ENCODE measurements at places on chromosomes 13 and 19. TPM values are rescaled to one million over a fixed set of nuclear protein-coding genes. Genes with fewer than 3 reads are reported as not detected.

DNA sequence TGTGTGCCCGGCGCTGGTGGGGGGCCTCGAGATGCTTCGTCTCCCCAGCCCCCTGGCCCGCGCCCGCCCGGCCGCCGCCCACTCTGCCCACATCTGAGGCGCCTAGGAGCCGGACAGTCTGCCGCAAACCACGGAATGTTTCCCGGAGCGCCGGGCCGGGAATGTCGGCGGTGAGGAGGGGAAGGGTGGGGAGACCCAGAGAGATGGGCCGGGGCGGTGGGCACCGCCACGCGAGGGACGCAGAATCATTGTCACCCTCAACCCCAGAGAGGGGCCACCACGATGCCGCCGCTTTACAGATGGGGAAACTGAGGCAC is 46.1 kb upstream of the NFIC start:
- no peak for DNase-seq

GRCh38 chr13:25167382-25168174 is 4.5 kb downstream of the AMER2 start:
- DNase-seq, result no peak

GRCh38 chr19:35940078-35940775 is 4.1 kb downstream of the LRFN3 start:
- no peak for DNase-seq

DNA sequence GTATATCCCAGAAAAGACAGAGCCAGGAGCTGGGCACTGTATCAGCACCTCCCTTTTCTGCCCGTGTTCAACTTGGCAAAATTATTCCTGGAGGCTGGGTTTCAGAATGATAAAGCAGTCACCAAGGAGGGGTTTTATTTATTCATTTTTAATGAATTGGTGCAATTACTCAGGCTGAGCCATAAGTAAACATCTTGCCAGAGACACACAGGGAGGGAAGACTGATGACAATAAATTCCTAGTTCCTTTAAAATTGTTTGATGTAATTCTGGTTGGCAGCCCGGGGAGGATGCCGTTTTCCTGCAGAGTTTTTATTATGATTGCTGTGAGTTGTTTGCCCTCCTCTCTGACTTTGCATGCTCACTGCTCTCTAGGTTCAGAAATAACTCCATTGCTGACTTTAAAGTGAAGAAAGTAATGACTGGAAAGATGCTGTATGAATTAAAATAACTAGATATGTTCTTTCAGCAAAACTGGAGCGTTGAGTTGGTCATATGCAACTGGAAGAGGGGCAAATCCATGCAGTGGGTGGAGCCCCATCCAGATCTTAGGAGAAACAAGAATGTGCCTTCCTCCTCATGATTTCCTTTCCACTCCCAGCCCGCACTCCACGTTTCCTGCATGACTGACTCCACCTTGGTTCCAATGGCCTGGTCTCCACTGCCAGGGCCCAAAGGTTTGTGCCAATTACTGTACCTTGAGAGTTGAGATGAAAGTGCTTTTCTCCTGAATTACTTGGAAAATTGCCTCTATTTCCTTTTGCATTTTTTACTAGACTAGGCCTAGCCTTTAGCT is 182.1 kb downstream of the RFC3 start:
- no peak for DNase-seq

DNA sequence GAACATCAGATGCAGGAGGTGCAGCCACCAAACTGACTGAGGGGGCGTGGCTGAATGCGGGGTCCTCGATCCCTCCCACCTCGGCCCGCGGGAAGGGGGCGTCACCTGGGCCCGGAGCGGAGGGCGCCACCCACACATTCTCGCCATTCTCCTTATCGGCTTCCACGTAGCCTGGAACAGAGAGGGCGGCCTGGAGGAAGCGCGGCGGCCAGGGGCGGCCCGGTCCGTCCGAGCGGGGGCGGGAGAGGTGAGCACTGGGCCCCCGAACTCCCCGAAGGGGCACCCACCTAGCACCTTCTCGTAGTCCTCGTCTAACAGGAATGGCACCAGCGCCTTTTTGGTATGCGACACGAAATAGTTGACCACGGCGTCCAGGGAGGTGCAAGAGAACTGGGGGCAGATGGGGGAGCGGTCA is 11.8 kb downstream of the STAP2 start:
- DNase-seq, result no peak

DNA sequence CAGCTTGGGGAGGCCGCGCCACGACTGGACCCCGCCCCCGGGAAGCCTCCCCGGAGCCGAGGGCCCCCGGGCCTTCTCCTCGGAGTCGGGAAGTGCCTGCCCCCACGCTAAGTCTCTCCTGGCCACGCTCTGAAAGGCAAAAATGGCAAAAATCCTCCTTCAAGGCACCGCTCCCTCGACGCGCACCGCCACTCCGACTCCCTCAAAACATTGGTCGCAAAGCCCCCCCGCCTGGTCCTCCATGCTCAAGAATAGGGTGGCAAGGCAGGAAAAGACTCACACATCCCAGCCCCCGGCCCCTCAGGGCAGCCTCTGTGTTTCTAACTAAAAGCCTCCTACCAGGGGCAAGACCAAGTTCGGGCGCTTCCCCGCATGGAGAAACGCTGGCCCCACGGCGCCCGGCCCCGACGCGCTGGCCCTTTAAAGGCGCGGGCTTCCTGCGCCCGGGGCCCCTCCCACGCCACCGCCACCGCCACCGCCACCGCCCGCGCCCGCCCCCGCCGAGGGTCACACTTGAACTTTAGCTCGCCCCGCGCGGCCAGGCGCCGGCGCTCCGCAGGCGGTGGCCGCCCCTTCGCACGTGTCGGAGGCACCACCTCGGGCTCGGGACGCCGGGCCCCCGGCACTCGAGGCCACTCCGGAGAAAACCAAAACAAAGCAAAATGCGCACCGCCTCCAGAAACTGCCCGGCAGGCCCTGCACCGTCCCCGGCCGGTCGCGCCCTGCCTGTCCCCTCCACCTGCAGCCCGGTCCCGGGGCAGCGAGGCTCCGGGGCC is 1.9 kb downstream of the FOXO1 start:
- DNase-seq, result peak; percentile 72

GRCh38 chr19:17483605-17484002 is 13.3 kb downstream of the SLC27A1 start:
- no peak for DNase-seq

DNA sequence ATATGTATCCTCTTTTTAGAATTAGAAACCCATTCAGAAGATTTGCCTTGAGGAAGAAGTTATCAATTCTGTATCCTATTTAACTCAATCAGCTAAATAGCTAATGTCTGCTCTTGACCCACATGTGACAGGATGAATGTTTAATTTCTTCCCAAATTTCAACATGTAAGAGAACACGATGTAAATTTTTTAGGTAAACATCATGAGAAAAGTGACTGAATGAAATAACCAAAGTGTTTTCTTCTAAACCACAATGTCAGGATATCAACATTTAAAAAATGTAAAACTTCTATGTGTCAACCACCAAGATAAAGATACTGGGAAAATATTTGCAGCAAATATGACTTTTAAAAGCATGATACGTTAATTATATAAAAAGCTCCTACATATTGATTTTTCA is 302.4 kb downstream of the DCT start:
- DNase-seq, result no peak

The EPSTI1 gene
- total RNA-seq, result 9.0 TPM

The SH2D3A gene
- 28.2 TPM for total RNA-seq

The ATG4D gene
- total RNA-seq, result 29.5 TPM

The BCAM gene
- 75.9 TPM for total RNA-seq

The MIA gene
- 4.5 TPM for total RNA-seq

The RFPL4AL1 gene
- total RNA-seq, result not detected

The SRRM5 gene
- 0.52 TPM for total RNA-seq

All from mucosa of gallbladder (tissue), 1 donor.